ENCODE measurements at places on chromosomes 2 and 18. TPM values are rescaled to one million over a fixed set of nuclear protein-coding genes. Genes with fewer than 3 reads are reported as not detected.

DNA sequence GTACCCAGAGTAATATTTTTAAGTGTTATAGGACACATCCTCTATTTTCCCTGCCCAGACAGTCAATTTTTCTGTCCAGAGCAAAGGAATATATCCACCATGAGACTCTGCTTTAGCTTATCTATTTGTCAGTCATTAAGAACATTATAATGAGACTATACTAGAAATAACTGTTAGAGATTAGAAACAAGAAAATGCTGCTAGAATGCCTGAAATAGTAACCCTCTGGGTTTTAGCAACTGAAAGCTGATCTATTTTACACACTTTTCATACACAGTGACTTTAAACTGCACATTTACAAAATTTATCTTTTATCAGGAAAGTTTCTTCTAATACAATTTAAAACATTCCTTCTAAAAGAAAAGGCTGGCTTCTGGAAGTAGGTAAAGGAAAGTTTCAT lies 39.6 kb downstream of the MBD2 start:
- no peak for DNase-seq

GRCh38 chr2:80113399-80113798 lies 191.2 kb downstream of the LRRTM1 start:
- DNase-seq = no peak

- no peak for DNase-seq
Observed at GRCh38 chr2:235768606-235769005, 274.8 kb downstream of the AGAP1 start.

DNA sequence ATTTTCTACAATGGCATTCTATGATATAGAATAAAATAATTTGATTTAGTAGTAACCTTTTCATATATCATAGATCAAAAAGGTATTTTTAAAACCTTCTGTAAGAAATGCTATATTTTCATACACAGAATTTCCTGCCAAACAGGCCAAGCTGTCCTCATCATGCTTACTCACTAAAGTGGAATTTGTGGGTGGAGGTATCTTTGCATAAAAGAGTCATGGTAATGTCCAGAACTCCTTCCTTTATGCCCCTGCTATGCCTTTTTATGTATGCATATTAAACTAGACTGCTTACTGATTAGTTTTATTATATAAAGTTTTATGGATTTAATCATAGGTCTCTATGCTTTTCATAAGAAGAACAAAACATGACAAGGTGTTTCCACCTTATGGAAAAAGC lies 27.5 kb upstream of the MARCHF7 start:
- DNase-seq = no peak

Gene CD8B
- 1.5 TPM for total RNA-seq
